ENCODE measurements at places on chromosomes 4 and X. TPM values are rescaled to one million over a fixed set of nuclear protein-coding genes. Genes with fewer than 3 reads are reported as not detected.

The RAB33A gene
- total RNA-seq: 1.3 TPM

The WDR17 gene
- total RNA-seq: 0.64 TPM

The FGF2 gene
- total RNA-seq: 176 TPM

The TRPC3 gene
- total RNA-seq: 1.3 TPM

The SMAD1 gene
- total RNA-seq: 33.8 TPM

The HPGDS gene
- not detected for total RNA-seq

The MECP2 gene
- total RNA-seq: 25.1 TPM

The PRKG2 gene
- 0.64 TPM for total RNA-seq

The TDO2 gene
- total RNA-seq: 4.2 TPM

The KIAA1210 gene
- total RNA-seq: not detected

- no peak for DNase-seq
Observed at GRCh38 chr4:140267576-140267975, 105.9 kb upstream of the SCOC start.

GRCh38 chr4:6270636-6271121 lies 1.0 kb downstream of the WFS1 start:
- peak; percentile 35 for DNase-seq

DNA sequence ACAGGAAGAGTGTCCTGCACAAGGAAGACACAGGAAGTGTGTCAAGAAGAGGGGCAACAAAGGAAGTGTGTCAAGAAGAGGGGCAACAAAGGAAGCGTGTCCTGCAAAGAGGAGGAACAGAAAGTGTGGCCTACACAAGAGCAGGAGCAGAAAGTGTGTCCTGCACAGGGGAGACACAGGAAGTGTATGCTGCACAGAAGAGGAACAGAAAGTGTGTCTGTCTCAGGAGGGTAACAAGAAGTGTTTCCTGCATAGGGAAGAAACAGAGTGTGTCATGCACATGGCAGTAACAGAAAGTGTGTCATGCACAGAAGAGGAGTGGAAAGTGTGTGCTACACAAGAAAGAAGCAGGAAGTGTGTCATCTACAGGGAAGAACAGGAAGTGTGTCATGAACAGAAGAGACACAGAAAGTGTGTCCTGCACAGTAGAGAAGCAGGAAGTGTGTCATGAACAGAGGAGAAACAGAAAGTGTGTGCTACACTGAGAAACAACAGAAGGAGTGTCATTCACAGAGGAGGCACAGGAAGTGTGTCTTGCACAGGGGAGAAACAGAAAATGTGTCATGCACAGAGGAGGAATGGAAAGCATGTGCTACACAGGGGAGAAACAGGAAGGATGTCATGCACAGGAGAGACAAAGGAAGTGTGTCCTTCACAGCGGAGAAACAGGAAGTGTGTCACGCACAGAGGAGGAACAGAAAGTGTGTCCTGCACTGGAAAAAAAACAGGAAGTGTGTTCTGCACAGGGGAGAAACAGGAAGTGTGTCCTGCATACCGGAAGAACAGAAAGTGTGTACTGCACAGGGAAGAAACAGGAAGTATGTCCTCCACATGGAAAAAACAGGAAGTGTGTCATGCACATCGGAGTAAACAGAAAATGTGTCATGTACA lies 526.4 kb upstream of the PRKX start:
- DNase-seq: no peak

DNA sequence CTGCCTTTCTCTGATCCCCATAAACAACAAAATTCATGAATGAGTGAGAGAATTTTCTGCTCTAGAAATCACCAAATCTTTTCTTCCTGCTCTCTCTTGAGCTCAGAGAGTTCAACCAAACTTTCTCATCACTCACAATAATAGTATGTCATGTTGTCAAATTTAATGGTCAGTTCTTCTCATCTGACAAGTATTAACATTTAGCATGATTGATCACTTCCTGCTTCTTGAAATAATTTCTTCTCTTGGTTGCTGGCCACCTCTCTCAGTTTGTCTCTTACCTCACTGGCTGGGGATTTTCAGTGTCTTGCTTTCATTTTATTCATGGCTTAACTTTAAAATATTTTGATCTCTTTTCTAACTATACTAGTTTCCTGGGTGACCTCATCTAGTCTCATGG lies 25.5 kb upstream of the FGF5 start:
- peak; percentile 22 for DNase-seq

- DNase-seq: no peak
Observed at GRCh38 chrX:149392921-149393320, 112.2 kb downstream of the IDS start.

DNA sequence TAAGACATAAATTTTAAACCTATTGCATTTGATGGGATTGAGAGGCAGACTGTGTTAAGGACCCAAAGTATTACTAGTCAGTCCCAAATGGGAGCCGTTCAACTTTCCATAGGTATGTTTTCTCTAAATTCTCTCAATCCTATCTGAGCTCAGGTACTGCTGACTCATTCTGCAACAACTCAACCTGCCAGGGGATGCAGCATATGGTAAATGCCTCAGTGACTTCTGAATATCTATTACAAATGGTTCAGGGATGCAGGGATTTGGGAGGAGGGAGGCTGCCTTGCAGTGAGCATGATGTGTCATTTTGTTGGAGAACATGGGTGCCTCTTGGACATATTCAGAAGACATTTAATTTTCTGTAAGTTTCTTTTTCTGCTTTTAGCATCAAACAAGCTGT lies 97.3 kb downstream of the HDAC8 start:
- no peak for DNase-seq

- DNase-seq: no peak
Observed at GRCh38 chrX:72040506-72040905, 91.2 kb downstream of the RTL5 start.

DNA sequence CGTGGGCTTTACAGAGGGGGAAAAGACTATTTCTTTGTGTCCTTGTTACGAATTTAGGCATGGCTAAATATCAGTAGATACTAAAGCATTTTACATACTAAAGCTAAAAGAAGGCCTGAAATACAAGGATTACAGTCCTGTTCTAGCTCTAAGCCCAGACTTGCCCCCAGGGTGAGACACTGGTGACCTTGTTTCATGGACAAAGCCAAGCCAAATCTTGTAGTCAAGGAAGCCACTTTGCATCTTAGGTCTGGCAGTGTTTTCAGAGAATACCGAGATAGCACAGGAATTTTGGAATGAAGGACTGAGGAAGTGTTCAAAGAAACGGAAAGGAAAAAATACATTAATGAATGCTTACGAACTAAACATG lies 733 bp upstream of the G3BP2 start:
- no peak for DNase-seq

- no peak for DNase-seq
Observed at GRCh38 chrX:20654596-20655106, 387.9 kb upstream of the RPS6KA3 start.

DNA sequence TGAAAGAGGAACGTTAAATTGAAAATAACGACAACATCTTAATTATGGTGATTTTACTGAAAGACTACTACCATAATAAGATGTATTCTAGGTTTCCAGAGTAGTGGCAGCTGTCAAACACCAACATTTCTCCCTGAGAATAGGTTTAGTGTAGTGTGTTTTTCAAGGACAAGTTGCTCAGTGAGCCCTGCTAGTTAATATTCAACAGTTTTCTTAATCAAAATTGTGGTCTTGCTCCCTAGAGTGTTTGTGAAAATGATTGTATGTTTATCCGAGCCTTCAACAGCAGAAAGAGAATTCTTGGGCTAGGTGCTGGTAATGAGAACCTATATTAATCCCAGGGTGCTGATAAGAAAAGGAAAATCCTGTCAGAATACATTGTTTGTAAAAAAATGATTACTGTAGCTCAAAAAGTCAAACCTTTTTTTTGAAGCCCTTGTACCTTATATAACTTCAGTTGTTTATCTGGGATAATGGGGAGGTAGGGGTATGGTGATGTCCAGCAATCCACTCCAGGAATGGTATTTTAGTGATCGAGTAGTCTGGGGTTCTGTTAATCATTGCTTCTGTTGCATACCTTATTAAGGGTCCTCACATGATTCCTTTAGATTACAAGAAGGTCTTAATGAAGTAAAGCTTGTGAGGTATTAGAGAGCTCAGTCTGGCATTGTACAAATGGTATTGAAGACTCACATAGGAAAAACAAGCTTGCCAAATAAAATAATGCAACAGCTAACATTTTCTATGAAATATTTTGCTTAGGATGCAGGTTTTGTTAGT lies 110.7 kb downstream of the CCSER1 start:
- DNase-seq: no peak

DNA sequence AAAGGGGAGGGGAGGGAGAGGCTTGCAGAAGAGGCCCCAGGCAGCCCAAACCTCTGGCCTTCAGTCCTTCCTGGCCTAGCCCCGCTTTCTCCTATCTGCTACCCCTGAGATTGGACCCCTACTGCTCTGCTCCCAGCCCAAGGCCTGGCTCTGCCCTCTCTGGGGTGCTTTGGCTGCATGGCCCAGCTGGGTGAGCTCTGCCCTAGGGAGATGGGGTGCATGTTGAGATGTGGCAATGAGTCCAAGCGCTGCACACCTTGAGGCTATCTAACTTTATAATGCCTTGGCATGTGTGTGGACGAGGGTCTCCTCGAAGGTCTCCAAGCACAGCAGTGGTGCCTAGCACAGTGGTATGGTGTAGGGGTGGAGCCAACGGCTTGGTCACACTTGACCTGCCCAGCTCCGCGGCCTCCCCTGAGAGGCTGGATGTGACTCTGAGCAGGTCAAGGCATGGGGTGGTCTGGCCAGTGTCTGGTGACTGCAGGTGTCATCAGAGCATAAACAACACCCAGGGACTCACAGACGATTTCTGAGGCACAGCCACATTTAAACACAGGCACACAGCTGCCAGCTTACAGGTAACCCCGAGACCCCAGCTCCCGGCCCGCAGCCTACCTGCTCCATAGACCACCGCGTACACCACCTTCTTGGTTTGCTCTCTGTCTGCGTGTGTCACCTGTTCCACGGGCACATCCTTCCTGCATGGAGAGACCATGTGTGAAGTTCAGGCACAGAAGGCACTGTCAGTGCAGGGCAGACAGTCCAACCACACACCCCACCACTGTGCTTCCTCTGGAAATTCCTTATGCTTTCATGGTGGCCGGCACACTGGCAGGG lies 36.3 kb downstream of the NAT8L start:
- DNase-seq: no peak

- DNase-seq: no peak
Observed at GRCh38 chr4:128454881-128455280, 167.3 kb upstream of the PGRMC2 start.

- DNase-seq: peak; percentile 79
Observed at GRCh38 chrX:7147978-7148854, at the start of gene PUDP. TSS of gene PUDP (minus strand) at chrX:7148153. CDS start at chrX:7148113, 40 bp downstream.

GRCh38 chrX:100076031-100076430 lies 334.0 kb downstream of the PCDH19 start:
- no peak for DNase-seq

GRCh38 chr4:3320361-3321023 lies 27.7 kb downstream of the RGS12 start:
- no peak for DNase-seq

GRCh38 chr4:30870513-30870912 lies 150.3 kb downstream of the PCDH7 start:
- no peak for DNase-seq

DNA sequence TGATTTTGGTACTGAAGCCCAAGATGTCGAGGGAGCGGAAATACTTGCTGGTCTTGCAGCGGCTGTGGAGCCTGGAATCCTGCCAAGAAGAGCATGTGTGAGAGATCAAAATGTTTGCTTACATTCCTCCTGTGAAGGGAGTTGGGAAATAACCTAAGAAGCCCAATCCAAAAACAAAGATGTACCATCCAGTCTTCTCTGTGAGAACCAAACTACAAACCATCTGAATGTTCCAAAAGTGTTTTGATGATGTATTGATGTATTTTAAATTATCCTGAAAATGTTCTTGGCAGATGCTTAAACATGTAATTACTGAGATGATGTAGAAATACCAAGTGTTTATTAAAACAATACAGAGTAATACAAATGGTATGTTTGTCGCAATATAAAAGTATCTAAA lies 10.1 kb upstream of the ADH1A start:
- peak; percentile 98 for DNase-seq

- no peak for DNase-seq
Observed at GRCh38 chr4:147616849-147617172, 386 bp upstream of the TMEM184C start.

DNA sequence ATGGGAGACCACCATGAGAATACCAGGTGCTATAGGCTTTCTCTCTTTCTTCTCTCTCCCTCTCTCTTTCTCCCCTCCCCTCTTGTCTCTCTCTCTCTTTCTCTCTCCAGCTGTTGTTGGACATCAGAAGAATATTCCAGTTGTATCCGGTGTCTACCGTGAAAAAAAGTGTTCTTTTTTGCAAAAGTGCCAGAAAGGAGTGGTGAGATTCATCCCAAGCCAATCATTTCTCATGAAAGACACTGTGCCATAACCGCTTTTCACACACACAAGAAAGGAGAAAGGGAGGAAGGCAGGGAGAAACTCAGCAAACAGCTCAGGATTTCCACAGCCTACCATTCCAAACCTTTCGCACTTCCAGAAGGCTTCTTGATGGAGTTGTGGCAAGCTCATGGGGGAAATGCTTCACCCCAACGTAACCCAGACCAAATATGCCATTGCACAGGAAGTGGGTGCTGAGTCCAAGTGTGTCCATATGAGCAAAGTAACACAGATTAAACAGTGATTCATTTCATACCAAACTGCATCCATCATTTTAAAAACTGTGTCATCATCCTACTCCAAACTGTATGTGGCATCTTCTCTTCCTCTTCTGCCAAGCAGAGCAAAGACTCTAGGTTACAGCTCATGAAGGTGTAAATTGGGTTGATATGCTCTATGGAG lies 224.0 kb downstream of the APBB2 start:
- peak; percentile 95 for DNase-seq

DNA sequence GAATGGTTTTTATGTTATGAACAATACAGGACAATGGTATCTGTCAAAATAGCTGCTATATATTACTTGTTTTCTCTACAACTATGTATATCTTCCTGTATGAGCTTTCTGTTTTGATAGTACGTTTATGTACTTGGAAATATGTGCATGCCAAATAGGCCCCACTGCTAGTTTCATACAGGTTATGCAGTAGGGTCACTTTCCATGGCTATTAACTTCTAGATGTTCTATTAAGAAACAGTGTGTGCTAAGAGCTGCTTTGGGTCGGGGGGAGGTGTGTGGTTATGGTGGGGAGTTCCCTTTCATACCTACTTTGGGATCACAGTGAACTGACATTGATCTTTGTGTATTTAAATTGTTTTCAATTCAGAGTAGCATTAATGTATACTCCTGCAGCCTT lies 30.9 kb downstream of the RBPJ start:
- no peak for DNase-seq

- DNase-seq: no peak
Observed at GRCh38 chr4:30866907-30867306, 146.7 kb downstream of the PCDH7 start.

Measured in fibroblast of villous mesenchyme (primary cell).